Stimulated activated CD8-positive, alpha-beta memory T cell treated with anti-CD3 and anti-CD28 coated beads, Interleukin-15, amount 100 ng/mL, for 48 hours (primary cell): ENCODE measurements at places on chromosomes 7 and 10.

DNA sequence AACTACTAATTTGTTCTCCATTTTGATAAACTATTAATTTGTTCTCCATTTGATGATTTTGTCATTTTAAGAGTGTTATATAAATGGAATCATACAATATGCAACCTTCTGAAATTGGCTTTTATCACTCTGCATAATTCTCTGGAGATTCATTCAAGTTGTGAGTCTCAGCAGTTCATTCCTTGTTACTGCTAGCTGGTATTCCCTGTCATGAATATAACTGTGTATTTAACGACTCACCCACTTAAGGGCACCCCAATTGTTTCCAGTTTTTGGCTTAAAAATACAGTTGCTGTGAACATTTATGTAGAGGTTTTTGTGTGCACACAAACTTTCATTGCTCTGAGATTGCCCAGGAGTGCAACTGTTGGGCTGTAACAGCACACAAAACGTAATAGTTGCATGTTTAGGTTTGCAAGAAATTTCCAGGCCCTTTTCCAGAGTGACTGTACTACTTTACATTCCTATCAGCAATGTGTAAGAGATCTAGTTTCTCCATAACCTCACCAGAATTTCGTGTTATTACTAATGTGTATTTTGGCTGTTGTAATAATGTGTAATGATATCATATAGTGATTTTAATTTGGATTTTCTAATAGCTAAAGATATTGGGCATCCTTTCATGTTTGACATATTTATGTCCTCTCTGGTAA lies 153.2 kb upstream of the ADCY1 start:
- no peak for DNase-seq

- no peak for DNase-seq
Measured at GRCh38 chr10:83073472-83073871, 1065.8 kb upstream of the GHITM start.

DNA sequence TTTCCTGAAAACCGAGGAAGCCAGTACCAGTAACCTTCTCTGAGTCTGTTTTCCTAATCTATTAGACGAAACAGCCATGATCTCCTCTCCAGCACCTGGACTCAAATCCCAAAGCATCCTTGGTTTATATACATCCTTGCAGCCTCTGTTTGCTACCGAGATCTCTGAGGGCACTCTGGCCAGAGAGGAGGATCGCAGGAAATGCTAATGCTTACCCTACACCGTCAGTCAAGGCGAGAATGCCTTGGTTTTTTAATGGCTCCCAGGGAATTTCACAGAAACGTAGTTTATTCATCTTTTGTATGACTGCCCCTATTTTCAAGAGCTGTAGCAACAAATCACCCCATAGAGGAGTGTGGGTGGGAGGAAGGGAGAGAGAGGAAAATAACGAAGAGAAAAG lies 91.5 kb upstream of the CALN1 start:
- no peak for DNase-seq

GRCh38 chr7:108347616-108348015 lies 108.6 kb downstream of the NRCAM start:
- DNase-seq: no peak

DNA sequence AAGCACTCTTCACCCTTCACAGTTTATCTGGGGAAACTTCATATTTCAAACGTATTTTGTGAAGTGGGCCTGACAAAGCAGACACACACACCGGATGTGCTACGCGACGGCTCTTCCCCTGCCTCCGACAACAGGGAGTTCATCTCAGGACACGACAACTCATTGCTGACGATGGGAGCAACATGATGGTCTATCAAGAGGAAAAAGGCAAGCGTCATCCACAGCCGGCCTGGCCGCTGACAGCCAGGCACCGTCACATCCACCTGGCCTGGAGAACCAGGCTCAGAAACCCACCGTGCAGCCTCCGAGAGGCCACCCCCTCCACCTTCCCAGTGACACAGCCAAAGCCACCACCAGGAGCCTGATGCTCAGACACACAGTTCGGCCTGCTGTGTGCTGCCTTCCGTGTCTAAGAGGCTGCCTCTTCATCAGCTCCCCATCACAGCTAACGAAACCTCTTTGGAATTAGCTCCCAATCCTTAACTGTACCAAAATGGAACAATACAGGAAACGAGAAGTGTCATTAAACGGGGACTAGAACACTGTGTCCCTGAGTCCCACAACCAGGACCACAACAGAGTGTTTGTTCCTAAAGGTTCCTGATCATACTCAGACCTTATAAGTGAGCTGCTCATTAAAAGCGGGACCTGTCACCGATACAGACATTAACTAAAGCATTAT lies 76.7 kb downstream of the SFMBT2 start:
- no peak for DNase-seq

DNA sequence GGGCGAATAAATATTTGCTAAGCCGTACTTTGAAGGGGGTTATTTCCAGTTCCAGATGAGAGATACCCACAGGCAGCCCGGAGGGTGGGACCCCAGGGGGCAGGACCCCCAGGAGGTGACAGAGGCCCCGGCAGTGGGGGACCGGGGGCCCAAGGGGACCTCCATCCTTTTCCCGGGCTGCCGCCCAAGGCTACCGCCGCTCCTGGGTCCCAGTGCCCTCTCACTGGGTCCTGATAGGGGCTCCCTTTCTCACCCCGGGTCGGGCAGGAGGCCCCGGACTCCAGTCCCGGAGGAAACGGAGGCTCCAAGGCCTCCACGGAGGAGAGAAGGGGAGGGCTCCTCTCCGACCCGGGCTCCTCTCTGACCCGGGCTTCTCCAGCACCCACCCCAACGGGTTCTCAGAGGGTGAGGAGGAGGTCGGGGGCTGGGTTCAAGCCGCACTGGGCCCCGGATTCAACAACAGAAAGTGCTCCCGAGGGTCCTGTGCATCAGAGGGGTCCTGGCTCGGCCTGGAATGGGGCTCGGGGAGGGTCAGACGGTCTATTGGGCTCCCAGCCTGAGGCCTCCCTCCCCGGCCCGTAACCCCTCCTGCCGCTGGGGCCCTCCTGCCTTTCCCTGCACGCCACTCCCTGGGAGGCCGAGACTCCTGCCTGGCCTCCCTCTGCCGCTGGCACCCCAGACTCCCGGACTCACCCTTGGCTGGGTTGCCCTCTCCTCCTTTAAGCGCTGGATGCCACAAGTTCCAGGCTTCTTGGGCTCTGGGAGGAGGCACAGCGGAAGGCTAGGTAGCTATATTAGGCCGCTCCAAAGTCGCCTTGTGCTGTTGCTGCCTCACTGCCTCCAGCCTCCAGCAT lies 62.5 kb downstream of the ZNF37A start:
- no peak for DNase-seq

DNA sequence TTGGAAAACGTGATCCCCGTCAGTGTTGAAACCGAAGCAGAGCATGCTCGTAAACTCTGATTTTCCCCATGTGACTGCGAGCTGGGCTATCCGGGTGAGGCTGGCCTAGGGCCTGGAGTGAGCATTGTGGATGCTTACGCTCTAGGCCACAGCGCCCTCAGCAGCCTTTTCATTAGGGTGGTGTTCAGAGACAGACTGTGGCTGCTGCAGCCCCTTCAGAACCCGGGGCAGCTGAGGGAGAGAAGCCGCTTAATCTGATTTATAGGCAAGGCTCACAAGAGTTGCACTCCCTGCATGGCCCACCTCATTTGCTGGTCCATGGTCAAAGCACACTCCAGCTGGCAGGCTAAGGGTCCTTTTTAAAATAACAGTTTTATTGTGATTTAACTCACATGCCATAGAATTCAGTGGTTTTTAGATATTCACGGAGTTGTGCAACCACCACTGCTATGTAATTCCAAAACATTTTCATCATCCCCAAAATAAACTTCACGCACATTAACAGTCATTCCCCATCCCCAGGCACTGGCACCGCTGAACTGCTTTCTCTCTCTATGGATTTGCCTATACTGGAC lies 72.5 kb downstream of the SYPL1 start:
- no peak for DNase-seq

- no peak for DNase-seq
Measured at GRCh38 chr10:100710151-100710871, 35.1 kb upstream of the PAX2 start.

DNA sequence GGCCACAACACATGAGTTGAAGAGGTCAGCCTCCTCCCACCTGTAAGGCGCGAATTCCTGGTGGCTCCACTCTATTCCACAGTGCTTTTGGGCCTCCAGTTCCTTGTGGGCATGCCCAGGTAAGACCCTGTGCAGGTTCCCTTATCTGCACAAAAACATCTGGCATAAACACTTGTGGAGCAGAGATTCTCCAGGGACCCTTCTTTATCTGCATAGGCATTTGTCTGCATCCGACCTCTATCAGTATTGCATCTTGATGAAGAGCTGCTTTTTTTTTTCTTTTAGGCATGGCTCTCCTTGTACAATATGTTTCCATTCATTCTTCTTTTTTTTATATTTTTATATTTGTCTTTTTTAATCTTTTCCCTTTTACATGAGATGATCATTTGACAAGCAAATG lies 58.4 kb downstream of the ANKMY2 start:
- DNase-seq: no peak

DNA sequence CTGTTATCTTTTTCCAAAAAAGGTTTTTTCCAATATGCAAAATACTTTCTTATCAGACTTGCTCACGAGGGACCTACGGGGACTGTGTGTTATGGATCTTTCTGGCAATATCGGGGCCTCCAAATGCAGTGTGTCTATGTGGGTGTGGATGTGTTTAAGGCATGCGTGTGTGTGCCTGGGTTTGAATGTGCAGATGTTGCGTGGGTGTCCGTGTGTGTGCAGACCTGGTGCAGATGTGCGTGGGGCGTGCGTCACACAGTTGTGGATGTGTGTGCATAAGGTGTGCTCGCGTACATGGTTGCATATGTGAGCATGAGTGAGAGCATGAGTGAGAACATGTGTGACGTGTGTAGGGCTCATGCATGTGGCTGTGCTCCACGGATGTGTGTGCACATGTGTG lies 19.7 kb downstream of the NKX6-2 start:
- no peak for DNase-seq

GRCh38 chr7:105270117-105270516 lies 118.6 kb downstream of the SRPK2 start:
- no peak for DNase-seq

- no peak for DNase-seq
Measured at GRCh38 chr7:51279391-51280023, 37.1 kb downstream of the COBL start.

DNA sequence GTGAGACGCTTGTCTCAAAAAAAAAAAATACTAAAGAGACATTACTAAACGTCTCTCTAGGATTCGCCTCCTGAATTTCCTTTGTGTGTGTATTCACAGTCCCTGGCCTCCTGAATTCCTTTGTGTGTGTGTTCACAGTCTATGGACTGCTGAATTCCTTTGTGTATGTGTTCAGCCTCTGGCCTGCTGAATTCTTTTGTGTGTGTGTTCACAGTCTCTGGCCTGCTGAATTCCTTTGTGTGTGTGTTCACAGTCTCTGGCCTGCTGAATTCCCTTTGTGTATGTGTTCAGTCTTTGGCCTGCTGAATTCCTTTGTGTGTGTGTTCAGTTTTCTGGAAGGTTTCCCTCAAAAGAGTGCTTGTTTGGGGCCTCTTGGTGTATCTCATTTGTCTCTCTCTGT lies 8.2 kb downstream of the BMS1 start:
- no peak for DNase-seq

- no peak for DNase-seq
Measured at GRCh38 chr10:50322077-50322476, 70.8 kb upstream of the ASAH2 start.

DNA sequence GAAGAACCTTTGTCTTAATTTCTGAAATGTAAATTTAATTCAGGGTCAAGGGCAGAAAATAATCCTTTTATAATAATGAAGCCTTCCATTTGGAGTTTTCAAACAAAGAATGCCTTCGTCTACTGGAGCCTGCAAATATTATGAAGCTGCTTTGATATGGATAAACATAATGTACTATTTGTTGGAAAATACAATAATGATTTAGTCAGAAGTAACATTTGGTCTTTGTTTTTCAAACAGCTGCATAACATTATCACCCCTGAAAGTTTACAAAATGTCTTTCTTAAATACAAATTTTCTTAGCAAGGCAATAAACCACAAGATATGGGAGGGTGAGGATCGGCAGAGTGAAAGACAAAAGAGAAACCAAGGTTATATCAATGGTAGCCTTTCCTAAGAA lies 41.5 kb downstream of the TMEM26 start:
- DNase-seq: no peak

DNA sequence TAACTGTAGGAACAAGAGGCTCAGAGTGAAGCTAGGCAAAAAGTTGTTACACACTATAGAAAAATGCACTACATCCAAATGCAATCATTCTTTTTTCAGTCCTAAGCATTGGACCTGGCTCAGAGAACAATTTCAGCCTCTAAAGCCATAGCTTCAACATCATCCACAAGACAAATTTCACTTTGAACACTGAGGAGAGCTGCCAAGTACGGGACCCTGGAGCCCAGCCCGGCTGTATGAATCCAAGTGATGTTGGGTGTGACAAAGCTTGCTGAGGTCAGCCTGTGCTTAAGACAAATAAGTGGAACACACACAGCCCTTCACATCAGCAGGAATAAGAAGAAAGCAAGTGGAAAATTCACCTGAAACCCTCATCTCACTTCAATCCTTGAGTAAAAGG lies 233.1 kb upstream of the PFKP start:
- DNase-seq: no peak

- DNase-seq: no peak
Measured at GRCh38 chr10:123241391-123242141, 87.4 kb downstream of the BUB3 start.

DNA sequence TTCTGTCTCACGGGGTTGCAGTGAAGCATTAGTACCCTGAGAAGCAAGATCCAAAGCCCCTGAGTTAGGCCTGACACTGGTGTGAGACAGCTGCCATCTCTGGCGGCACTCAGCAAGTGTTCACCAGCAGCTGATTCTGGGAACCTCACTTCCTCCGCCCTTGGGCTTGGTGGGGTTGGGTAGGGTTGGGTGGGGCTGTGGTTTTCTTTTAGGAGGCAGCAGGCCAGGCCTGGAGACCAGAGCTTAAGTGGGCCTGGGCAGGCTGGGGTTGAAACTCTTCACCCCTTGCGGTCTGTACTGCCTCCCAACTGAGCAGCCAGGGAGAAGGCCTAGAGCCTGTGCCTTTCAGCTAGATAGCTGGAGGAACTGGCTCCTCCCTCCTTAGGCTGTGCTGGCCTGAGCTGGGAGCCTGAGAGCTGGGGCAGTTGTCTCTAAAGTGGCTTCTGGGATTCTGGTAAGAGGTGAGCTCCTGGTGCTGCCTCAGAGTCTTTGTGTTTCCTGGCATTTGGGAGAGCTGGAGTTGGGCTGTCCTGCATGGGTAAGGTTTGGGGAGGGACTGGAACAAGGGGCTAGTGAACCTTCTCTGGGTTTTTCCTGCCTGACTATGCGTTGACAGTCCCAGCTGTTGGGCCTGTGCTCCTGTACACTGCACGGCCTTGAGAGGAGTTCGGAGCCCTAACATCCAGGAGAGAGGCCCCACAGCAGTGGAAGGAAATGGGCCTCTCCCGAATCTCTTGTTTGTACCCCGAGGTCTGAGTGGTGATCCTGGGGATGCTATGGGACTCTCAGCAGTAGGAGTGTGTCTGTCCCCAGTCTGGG lies 5.1 kb downstream of the TSPAN14 start:
- DNase-seq: peak; percentile 64
